ENCODE measurements at places on chromosomes 12 and 14. TPM values are rescaled to one million over a fixed set of nuclear protein-coding genes. Genes with fewer than 3 reads are reported as not detected.

The OR4K14 gene
- total RNA-seq, result not detected

The A2M gene
- not detected for total RNA-seq

The OR4K17 gene
- not detected for total RNA-seq

The BCAT1 gene
- 8.8 TPM for total RNA-seq

The MYF5 gene
- total RNA-seq, result not detected

The ITGA7 gene
- 1.3 TPM for total RNA-seq

The CEBPE gene
- not detected for total RNA-seq

The OR6C2 gene
- total RNA-seq, result not detected

Data from A549 treated with CORT108297 at 1 μM for 4 hours (cell line).